Right lobe of liver (tissue), 6 donors: ENCODE measurements at places on chromosomes 3 and 15. TPM values are rescaled to one million over a fixed set of nuclear protein-coding genes. Genes with fewer than 3 reads are reported as not detected.

GRCh38 chr3:154398084-154398967 is 31.7 kb downstream of the GPR149 start:
- DNase-seq: no peak

- no peak for DNase-seq
Observed at GRCh38 chr15:92920595-92921161, 20.6 kb downstream of the CHD2 start.

- no peak for DNase-seq
Observed at GRCh38 chr3:17136136-17136721, 251.5 kb downstream of the PLCL2 start.

- DNase-seq: no peak
Observed at GRCh38 chr15:55164284-55164683, 32.5 kb downstream of the RSL24D1 start.

- no peak for DNase-seq
Observed at GRCh38 chr3:177290633-177291032, 93.4 kb upstream of the TBL1XR1 start.

DNA sequence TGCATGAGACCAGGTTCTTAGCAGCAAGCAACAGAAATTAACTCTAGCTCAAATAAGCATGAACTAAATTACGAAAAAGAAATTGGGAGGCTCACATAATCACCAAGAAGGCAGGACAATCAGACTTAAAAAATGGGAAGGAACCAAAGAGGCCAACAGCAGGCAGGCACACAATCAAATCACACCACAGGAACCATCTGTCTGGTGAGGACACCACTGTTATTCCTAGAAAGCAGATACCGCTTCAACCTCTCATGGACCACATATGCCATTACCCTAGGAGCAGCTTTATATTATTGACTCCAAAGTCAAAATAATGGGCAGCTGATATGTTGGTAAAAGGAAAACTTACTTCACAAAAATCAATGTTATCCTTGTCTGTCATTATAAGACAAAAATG is 51.6 kb downstream of the SUCLG2 start:
- DNase-seq: no peak

- no peak for DNase-seq
Observed at GRCh38 chr15:45891766-45892165, 256.9 kb downstream of the SQOR start.

DNA sequence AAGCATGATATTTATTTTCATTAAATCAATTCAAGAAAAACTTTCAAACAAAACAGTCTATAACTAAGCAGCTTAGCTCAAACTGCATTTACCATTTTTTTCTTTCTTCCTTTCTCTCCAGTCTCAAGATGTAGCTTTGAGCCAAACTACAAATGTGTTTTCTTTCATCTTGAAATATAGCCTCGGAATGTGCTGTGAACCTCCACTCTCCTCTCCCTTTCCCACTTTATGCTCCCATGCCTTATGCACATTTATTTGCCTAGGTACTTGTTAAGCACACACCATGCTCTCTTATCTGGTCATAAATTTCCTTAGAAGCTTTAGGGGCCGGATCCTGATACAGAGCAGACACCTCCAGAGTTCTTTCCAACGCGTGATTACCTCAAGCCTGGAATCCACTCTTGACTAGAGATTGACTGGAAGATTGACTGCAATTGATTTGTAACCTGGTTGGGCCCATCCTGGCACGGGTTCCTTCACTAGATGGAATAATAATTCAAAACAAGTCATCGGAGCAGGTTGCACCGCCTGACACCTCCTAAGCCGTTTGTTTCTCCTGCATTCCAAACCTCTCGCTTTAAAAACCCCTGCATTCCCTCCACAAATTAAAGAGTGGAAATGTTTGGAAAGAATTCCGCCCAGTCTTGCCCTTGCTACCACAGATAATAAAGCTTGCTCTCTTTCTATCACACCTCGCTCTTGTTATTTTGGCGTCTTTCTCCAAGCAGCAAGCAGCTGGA is 344.7 kb downstream of the CHL1 start:
- DNase-seq: no peak

- DNase-seq: no peak
Observed at GRCh38 chr3:52004163-52004787, 8.6 kb upstream of the RPL29 start.

GRCh38 chr3:65979731-65980130 is 59.0 kb downstream of the MAGI1 start:
- DNase-seq: no peak

GRCh38 chr15:60740787-60741354 is 261.9 kb upstream of the ICE2 start:
- peak; percentile 23 for DNase-seq

DNA sequence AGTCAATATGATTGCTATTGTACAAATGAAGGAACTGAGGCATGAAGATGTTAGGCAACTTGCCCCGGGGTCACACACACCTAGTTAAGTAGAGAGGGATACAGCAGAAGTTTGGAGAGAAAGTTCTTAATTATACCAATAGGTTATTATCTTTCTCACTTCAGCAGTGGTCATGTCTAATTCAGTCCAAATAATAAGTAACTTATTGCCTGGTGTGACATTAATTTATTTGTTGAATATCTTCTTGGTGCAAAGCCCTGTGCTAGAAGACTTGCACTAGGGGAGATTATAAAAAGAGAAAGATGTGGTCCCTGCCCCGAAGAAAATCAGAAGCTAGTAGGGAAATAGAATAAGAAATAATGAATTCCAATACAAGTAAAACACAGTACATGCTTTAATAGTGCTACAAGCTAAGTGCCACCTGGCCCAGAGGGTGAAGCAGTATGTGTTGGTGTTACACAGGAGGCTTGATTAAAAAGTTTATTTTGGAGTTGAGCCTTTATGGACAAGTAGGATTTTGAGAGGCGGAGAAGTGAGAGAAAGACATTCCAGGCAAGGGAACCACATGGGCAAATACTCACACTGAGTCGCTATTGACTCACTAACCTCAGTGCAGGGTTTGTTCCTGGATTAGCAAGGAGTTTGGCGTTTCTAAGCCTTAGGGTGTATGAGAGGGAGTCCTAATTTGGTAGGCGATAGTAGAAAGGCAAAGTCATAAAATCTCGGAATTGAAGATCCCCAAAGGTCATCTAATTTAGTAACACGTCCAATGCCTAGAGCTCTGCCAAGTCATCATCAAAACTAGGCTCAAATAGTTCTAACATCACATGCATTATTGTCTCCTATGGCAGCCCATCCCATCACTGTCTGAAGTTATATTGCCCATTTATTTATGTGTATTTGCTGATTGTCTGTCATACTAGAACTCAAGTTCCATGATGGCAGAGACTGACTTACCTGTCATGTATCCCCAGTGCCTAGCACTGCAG is 19.2 kb upstream of the GSK3B start:
- no peak for DNase-seq

- DNase-seq: no peak
Observed at GRCh38 chr3:177429771-177430170, 232.5 kb upstream of the TBL1XR1 start.

GRCh38 chr3:65723011-65723410 is 315.7 kb downstream of the MAGI1 start:
- DNase-seq: no peak

DNA sequence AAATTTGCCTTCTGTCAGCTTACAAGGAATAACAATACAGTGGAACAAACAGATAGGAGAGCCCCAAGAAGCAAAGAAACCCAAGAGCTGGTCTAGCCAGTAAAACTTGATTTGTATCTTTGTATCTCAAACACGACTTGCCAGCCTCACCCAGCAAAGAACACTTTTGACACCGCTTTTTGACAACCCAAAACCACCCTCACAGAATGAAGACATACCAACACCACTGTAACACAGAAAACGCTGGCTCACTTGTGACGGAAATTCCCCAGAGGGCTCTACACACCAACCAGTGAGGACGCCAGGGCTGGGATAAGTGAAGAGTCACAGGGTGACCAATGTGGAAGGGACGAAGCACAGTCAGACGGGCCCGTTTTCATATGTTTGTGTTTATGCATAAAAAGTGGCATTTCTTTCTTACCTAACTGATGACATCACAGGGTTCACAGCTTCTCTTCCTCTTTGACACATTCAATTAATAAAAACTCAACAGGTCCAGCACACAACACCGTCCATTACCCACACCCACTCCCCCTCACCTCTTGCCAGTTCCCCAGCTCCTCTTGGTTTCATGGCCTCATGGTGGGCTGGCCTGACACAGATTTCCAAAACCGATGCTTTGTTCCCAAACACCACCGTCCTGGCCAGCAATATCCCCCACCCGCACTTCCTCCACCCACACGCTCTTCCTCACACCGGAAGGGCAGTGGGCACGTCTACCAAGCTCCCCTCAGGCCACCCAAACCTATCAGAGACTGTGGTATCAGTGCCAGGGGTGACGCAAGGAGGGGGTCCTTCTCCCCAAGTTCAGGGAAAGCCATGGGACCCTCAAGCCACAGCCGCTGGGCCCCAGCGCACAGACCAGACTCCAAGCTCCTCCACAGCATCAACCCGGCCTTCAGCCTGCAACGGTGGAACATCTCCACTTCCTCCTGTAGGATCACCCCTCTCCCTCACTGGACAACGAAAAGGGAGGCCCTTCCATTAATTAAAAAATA is 94.2 kb downstream of the ADAMTS17 start:
- DNase-seq: no peak

GOLGA8S gene
- 0.18 TPM for total RNA-seq

TIGIT gene
- total RNA-seq: 0.26 TPM

PLAAT1 gene
- total RNA-seq: not detected

SHF gene
- 14.8 TPM for total RNA-seq
